ENCODE measurements at places on chromosomes 16 and 17.

GRCh38 chr17:72299592-72299991, 178.8 kb downstream of the SOX9 start:
- no peak for DNase-seq

GRCh38 chr16:17552351-17552750, 81.6 kb upstream of the XYLT1 start:
- no peak for DNase-seq

- DNase-seq, result no peak
Observed at GRCh38 chr17:19703106-19703827, 13.1 kb downstream of the SLC47A2 start.

- DNase-seq, result no peak
Observed at GRCh38 chr16:8958344-8959167, 5.2 kb downstream of the USP7 start.

GRCh38 chr17:17387017-17387497, 83.9 kb downstream of the NT5M start:
- no peak for DNase-seq

DNA sequence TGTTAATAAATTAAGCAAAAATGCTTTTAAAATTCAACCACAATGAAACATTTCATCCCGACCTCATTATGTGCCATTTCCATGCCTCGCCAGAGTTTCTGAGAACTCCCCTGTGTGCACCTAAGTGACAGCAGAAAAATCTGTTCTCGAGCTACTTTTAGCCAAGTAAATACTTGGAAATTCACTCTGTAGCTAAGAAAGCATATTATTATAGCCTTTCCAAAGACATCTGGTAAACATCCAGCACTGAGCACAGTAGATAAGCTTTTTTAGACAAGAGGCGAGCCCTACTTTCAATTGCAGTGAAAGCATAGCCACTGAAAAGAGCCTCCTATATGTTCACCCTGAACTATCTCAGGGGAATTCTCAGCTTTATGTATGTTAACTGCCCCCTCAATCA, 242.8 kb upstream of the PSMD7 start:
- peak; percentile 31 for DNase-seq

DNA sequence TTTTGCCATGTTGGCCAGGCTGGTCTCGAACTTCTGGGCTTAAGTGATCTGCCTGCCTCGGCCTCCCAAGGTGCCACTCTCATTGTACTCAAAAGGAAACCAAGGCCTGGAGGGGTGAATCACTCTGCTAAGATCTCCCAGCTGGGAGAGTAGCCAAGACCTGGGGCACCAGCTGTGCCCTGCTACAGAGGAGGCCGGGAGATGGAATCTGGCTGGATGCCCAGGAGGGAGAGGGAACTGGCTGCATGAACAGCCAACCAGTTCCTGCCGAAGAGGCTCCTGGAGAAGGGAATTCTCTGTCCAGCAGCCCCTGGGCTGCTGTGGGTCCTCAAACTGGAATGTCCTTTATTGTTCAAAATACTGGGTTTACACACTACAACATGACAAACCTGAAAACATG, 238.7 kb upstream of the CIBAR2 start:
- peak; percentile 92 for DNase-seq

GRCh38 chr16:48879223-48880122, 269.5 kb upstream of the N4BP1 start:
- DNase-seq, result no peak

DNA sequence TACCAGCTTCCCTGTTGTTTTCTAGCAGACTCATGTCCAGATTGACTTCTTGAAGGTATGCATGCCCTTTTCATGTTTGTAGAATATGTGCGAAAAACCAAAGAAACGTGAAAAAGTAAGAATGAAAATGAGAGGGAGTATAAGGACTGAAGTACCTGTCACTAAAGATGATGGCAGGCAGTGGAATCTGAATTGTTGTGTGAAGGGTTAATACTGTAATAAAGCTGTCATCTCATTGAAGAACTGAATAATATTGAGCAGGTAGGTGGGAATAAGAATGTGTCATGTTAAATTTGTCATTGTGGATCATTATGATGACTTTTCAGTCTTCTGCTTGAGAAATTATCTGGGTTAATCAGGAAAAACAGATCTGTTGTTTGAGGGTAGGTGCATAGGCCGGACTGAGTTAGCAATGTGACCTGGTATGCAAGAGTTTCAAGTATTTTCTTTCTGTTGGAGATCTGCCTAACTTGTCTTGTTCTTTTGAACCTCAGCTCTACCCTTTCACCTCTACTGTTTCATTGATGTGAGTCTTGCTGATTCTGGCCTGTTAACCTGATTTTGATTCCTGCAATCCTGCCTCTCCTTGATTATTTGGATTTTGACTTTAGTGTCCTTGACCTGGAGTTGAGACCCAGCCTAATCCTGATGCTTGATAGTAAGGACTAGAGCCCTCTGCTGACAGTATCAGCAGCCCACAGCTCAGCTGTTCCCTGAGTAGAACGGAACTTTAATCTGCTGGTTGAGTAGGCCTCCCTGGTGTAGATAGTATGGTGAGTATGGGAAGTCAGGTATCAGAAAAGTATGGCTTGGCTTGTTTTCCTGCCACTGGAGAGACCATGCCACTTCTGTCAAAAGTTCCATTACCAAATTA, 64.6 kb downstream of the MAP2K4 start:
- DNase-seq, result no peak

GRCh38 chr17:46106966-46107644, 86.1 kb downstream of the KANSL1 start:
- DNase-seq, result no peak

DNA sequence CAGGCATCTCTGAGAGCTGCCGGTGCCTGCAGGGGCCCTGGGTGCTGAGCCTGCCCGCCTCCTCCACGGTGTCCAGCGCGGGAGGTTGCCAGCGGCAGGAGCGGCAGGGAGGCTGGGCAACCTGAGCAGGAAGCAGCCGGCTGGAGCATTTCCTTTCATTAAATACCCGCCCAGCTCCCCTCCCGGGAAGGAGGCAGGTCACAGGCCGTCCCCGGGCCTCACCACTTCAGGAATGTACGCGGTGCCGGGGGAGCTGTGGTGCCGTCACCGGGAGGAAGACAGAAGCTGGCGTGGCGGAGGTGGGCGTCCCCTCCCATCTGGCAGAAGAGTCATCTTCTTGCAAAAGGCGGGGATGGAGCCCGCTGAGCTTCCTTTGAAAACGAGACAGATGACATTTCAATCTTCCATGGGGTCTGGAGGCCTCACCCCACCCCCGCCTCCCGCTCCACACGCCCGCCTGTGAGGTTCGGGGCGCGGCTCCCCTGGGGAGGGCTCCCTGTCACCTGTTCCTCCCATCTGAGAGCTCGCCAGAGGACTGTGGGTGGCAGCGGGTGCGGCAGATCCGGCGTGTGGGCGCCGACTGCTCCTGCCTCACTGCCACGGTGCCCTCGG, 16.0 kb downstream of the SOX8 start:
- DNase-seq, result no peak

- peak; percentile 34 for DNase-seq
Observed at GRCh38 chr17:330993-331701, 21.5 kb downstream of the RPH3AL start.

DNA sequence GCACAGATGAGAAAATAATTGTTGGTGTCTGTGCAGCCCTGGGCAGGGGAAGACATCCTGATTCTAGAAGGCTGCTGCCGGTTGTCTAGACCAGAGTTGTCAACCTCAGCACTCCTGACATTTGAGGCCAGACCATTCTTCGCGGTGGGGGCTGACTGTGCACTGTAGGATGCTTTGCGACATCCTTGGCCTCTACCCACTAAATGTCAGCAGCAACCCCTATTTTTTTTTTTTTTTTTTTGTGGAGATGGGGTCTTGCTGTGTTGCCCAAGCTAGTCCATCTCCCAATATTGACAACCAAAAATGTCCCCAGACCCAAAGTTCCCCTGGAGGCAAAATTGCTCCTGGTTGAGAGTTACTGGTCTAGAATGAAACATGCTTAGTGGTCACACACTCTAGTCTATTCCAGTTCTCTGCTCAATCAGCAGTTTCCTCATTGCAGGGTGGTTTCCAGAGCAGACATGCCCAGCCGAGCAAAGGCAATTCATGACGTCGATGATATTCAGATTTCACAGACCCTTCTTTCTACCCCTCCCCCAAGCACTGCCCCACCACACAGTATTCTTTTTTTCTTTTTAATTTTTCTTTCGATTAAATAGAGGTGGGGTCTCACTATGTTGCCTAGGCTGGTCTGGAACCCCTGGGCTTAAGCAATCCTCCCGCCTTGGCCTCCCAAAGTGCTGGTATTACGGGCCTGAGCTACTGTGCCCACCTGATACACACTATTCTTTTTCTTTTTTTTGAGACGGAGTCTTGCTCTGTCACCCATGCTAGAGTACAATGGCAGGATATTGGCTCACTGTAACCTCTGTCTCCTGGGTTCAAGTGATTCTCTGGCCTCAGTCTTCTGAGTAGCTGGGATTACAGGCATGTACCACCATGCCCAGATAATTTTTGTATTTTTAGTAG, 9.0 kb downstream of the C17orf99 start:
- no peak for DNase-seq

GRCh38 chr17:28720247-28720996, 637 bp downstream of the RPL23A start:
- no peak for DNase-seq

- DNase-seq, result no peak
Observed at GRCh38 chr16:57341062-57341440, 17.5 kb upstream of the CCL22 start.

- DNase-seq, result no peak
Observed at GRCh38 chr16:55147396-55147795, 176.6 kb upstream of the IRX6 start.

GRCh38 chr17:30378241-30378824, 394 bp upstream of the CPD start:
- peak; percentile 84 for DNase-seq

GRCh38 chr16:55055262-55055661, 124.6 kb downstream of the IRX5 start:
- DNase-seq, result no peak

DNA sequence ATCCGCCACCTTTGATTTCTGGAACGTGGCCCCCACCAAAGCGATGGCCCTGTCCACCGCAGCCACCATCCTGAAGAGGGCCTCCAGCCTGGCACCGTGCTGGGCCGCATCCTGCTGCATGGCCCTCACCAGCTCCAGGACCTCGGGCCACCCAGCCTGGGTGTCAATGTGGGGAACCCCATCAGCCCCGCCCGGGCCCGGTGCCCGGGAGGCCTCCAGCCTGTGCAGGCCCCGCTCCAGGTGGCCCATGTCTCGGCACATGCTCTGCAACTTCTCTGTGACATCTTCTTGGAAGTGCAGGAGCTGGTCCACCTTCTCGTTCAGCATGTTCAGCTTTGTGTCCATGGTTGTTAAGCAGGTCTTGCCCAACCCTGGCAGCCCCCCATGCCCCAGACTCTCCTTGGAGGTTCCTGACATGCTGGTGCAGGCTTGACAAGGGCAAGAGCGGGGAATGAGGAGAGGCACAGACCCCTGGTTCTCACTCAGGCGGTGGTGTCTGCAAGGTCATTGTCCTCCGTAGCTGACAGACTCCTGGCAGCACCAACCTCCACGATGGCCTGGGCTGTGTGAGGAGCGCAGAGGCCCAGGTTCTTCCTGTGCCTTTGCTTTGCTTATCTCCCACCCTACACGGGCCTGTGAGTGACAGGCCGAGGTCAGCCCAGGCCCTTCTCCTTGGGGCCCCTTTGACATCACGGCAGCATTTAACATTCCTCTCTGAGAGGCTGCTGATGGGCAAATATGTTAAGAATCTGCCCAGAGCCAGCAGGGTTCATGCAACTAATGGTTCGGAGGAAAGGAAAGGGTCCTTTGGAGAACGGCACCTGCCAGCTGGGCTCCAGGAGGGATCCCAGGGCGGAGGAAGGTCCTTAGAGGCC, at the start of gene MYLK3:
TSS of gene MYLK3 (minus strand) at position 568 of the 875 bp plus-strand sequence. CDS start at position 417, 151 bp downstream.
- DNase-seq, result no peak

- DNase-seq, result no peak
Observed at GRCh38 chr16:73163238-73163815, 115.4 kb upstream of the ZFHX3 start.

GRCh38 chr16:2848933-2849725, 8.8 kb downstream of the PRSS22 start:
- no peak for DNase-seq

GRCh38 chr17:7496470-7497183, 12.5 kb downstream of the POLR2A start:
- DNase-seq, result no peak

- no peak for DNase-seq
Observed at GRCh38 chr17:28413804-28414203, 7.8 kb upstream of the SLC46A1 start.

GRCh38 chr17:34725008-34725407, 145.6 kb downstream of the TMEM132E start:
- DNase-seq, result no peak

DNA sequence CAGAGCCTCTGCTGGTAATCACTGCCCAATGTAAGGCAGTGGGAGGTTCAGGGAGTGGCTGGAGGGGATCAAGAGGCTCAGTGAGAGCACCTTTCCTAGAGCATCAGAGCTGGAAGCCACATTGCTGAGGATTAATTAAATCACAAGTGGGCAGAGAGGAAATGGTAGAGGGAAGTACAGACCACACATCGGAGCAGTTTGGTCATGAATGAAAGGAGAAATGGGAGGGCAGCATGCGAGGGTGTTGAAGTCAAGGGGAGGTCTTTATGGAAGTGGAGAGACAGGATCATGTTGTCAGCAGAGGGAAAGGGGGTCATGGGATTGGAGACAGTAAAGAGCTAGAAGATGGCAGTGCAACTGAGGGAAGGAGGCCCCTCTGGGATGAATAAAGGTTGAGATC, 2.3 kb downstream of the CCL17 start:
- no peak for DNase-seq

DNA sequence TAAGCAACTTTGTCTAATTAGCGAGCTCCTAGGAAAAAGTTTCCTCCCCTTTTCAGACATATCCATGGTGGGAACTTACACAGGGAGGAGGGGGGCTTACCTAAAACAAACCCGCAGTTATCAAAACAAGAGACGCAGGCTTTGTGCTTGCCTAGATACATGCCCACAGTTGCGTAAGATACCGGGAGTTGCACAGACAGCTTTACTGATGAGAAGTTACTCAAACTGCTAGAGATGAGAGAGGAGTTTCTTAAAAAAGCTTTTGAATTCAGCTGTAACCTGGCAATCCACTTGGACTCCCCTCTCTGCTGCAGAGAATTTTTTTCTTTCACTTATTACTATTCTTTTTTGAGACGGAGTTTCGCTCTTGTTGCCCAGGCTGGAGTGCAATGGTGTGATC, 6.8 kb upstream of the ZP2 start:
- no peak for DNase-seq
